Muscle of leg (tissue), 16 donors: ENCODE measurements at places on chromosomes 5 and 9. TPM values are rescaled to one million over a fixed set of nuclear protein-coding genes. Genes with fewer than 3 reads are reported as not detected.
A peak's percentile ranks its signal among the peaks of the same experiment; 100 is the strongest.

ACER2 gene
- 1.2 TPM for total RNA-seq

- H3K36me3 ChIP-seq = peaks cover 18% of the 10 kb centered on the region
- no peak overlapping the region for H3K27ac ChIP-seq
- no peak for DNase-seq
- H3K27me3 ChIP-seq = no peaks in the 10 kb centered on the region
- no peak overlapping the region for H3K4me3 ChIP-seq
- H3K4me1 ChIP-seq = no peaks in the 10 kb centered on the region
Observed at GRCh38 chr5:88805151-88805784, 77.7 kb downstream of the MEF2C start.

GRCh38 chr9:115073456-115073855 is 44.5 kb downstream of the TNC start:
- DNase-seq = no peak
- H3K36me3 ChIP-seq = peaks cover 21% of the 10 kb centered on the region
- H3K4me1 ChIP-seq = peaks cover 9% of the 10 kb centered on the region
- H3K27me3 ChIP-seq = no peaks in the 10 kb centered on the region
- H3K4me3 ChIP-seq = no peak overlapping the region

GRCh38 chr9:123058834-123059233 is 25.4 kb downstream of the GPR21 start:
- H3K27ac ChIP-seq = no peak overlapping the region
- H3K4me3 ChIP-seq = no peak overlapping the region
- H3K27me3 ChIP-seq = no peaks in the 10 kb centered on the region
- H3K36me3 ChIP-seq = peaks cover 4% of the 10 kb centered on the region

DNA sequence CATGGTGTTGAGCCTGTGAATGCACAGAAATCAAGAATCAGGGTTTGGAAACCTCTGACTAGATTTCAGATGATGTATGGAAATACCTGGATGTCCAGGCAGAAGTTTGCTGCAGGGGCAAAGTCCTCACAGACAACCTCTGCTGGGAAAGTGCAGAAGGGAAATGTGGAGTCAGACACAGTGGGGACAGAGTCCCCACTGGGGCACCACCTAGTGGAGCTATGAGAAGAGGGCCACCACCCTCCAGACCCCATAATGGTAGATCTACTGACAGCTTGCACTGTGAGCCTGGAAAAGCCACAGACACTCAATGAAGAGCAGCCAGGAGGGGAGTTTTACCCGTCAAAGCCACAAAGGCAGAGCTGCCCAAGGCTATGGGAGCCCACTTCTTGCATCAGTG is 181.9 kb upstream of the SEMA6A start:
- DNase-seq = no peak
- H3K27me3 ChIP-seq = no peaks in the 10 kb centered on the region
- no peak overlapping the region for H3K27ac ChIP-seq
- no peaks in the 10 kb centered on the region for H3K36me3 ChIP-seq

PCDH1 gene
- total RNA-seq = 20.3 TPM

DNA sequence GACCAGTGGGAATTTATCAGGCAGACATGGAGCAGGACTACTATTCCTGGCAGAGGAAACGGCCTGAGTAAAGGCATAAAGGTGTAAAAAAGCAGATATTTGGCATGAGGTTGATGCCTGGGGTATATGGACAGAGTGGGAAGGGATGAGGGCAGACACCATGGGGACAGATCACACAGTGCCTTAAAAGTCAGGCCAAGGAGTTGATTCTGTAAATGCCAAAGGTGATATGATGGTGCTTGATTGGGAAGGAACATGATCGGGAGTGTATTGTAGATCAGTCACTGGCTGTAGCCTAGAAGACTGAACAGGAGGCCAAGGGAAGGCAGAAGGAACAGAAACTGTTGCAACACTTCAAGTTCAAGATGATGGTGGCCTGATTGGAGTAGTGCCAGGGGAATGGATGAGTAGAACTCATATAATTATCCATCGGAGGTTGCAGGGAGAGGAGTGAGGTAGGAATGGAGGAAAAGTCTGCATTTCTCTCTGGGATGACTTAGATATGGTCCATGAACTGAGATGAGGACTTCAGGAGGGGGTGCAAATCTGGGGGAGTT is 594.3 kb upstream of the KLF4 start:
- DNase-seq = peak; percentile 36
- no peaks in the 10 kb centered on the region for H3K27me3 ChIP-seq
- H3K36me3 ChIP-seq = no peaks in the 10 kb centered on the region
- no peak overlapping the region for H3K27ac ChIP-seq
- H3K4me1 ChIP-seq = peaks cover 4% of the 10 kb centered on the region

DNA sequence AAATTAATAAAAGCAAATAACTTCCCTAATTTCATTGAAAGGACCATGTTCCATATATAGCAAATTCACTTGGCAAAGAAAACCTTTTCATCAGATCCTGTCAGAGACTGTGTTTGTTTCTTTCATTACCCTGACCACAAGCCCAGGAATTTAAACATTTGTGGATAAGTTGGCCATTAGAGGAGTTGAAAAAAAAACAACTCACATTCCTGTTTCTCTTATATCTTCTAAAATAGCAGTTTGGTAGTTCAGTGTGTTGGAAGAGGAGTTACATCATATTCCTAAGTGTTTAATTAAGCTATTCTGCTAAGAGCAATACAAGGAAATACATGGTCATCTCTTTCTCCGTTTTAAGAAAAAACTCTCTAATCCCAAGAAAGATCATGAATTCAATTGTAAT is 505.6 kb downstream of the TLE1 start:
- H3K27ac ChIP-seq = no peak overlapping the region
- DNase-seq = peak; percentile 71
- H3K36me3 ChIP-seq = no peaks in the 10 kb centered on the region
- H3K27me3 ChIP-seq = no peaks in the 10 kb centered on the region
- no peaks in the 10 kb centered on the region for H3K4me1 ChIP-seq

- H3K27ac ChIP-seq = no peak overlapping the region
- H3K4me1 ChIP-seq = no peaks in the 10 kb centered on the region
- DNase-seq = no peak
- no peaks in the 10 kb centered on the region for H3K27me3 ChIP-seq
- no peaks in the 10 kb centered on the region for H3K36me3 ChIP-seq
Observed at GRCh38 chr5:120982351-120982750, 518.3 kb downstream of the PRR16 start.

- H3K27me3 ChIP-seq = no peaks in the 10 kb centered on the region
- no peak overlapping the region for H3K4me3 ChIP-seq
- H3K36me3 ChIP-seq = peaks cover 8% of the 10 kb centered on the region
- DNase-seq = no peak
- H3K4me1 ChIP-seq = peaks cover 22% of the 10 kb centered on the region
Observed at GRCh38 chr5:78610636-78611035, 37.9 kb downstream of the LHFPL2 start.

DNA sequence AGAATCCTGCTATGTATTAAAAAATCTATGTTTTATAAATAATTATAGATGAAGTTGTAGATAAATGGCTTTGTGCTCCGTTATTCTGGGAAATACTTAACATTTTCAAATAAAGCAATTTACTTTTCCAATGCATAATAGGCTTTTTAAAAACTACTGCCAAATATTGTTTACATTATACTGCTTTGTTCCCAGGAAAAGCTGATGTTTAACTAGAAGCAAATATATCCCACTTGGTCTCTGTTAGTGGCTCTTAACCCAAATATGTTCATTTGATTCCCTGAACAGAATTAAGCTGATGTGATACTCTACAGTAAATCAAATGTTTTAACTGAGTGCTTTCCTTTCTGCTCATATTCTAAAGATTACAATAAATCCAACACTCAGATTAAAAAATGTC is 326.3 kb downstream of the SLCO4C1 start:
- no peak overlapping the region for H3K4me3 ChIP-seq
- peak; percentile 5 for DNase-seq

GRCh38 chr9:2725898-2726649 is 8.8 kb downstream of the KCNV2 start:
- no peak overlapping the region for H3K4me3 ChIP-seq
- peak overlapping the region; percentile 76 for H3K27ac ChIP-seq
- DNase-seq = peak; percentile 98
- no peaks in the 10 kb centered on the region for H3K27me3 ChIP-seq
- H3K36me3 ChIP-seq = no peaks in the 10 kb centered on the region

- H3K27ac ChIP-seq = no peak overlapping the region
- H3K27me3 ChIP-seq = no peaks in the 10 kb centered on the region
- no peak overlapping the region for H3K4me3 ChIP-seq
- H3K4me1 ChIP-seq = no peaks in the 10 kb centered on the region
- no peak for DNase-seq
- H3K36me3 ChIP-seq = no peaks in the 10 kb centered on the region
Observed at GRCh38 chr9:20269620-20270019, 352.7 kb downstream of the MLLT3 start.

DNA sequence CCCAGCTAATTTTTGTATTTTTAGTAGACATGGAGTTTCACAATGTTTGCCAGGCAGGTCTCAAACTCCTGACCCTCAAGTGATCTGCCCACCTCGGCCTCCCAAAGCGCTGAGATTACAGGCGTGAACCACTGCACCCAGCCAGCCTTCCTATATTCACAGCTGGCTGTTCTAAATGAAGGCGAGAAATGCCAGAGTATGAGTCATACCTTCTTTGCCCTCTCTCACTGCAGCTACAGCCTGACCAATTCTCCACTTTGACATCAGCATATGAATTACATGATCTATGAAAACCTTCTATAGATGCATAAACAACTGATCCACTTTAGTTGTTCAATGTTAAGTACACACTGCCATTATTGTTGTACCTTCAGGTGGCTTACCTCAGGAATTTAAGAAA is 14.5 kb downstream of the APTX start:
- no peaks in the 10 kb centered on the region for H3K27me3 ChIP-seq
- H3K27ac ChIP-seq = no peak overlapping the region
- H3K36me3 ChIP-seq = peaks cover 33% of the 10 kb centered on the region
- H3K4me1 ChIP-seq = no peaks in the 10 kb centered on the region
- DNase-seq = no peak
- no peak overlapping the region for H3K4me3 ChIP-seq

FKTN gene
- 18.1 TPM for total RNA-seq

FOXI1 gene
- not detected for total RNA-seq

FOXD4 gene
- total RNA-seq = 0.58 TPM

PDE8B gene
- total RNA-seq = 2.0 TPM

- peaks cover 17% of the 10 kb centered on the region for H3K4me1 ChIP-seq
- peak; percentile 94 for DNase-seq
- no peaks in the 10 kb centered on the region for H3K36me3 ChIP-seq
- peak overlapping the region; percentile 71 for H3K27ac ChIP-seq
- no peaks in the 10 kb centered on the region for H3K27me3 ChIP-seq
Observed at GRCh38 chr5:177116631-177117373, 16.8 kb upstream of the NSD1 start.

DNA sequence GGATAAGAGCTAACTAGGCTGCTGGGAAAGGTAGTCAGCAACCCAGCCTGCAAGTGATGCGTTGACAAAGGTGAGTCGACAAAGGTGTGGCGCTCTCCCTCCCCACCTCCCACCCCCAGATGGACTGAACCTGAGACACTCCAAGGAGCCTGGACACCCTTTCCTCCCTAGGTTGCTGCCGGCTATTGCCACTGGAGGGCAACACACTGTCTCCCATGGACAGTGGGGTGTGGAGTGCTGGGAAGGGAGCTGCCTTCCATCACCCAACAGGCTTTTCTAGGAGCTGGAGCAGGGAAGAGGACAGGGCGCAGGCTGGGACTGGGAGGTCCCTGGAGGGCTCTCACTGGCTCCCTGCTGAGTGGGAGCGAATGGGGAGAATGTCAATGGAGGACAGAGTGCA is 75.4 kb upstream of the ARAP3 start:
- peaks cover 60% of the 10 kb centered on the region for H3K27me3 ChIP-seq
- H3K27ac ChIP-seq = no peak overlapping the region
- peaks cover 10% of the 10 kb centered on the region for H3K4me1 ChIP-seq

COL23A1 gene
- 4.3 TPM for total RNA-seq

SNCAIP gene
- total RNA-seq = 10.3 TPM

- no peak overlapping the region for H3K4me3 ChIP-seq
- H3K27ac ChIP-seq = no peak overlapping the region
- no peaks in the 10 kb centered on the region for H3K36me3 ChIP-seq
- H3K27me3 ChIP-seq = no peaks in the 10 kb centered on the region
- peaks cover 8% of the 10 kb centered on the region for H3K4me1 ChIP-seq
- peak; percentile 85 for DNase-seq
Observed at GRCh38 chr5:169873642-169874041, 106.7 kb downstream of the INSYN2B start.

GRCh38 chr5:94376672-94377345 is 241.6 kb downstream of the KIAA0825 start:
- no peaks in the 10 kb centered on the region for H3K27me3 ChIP-seq
- no peak overlapping the region for H3K4me3 ChIP-seq
- no peak overlapping the region for H3K27ac ChIP-seq
- no peak for DNase-seq

GRCh38 chr9:133044661-133045060 is 13.9 kb downstream of the GTF3C5 start:
- DNase-seq = no peak
- peaks cover 69% of the 10 kb centered on the region for H3K36me3 ChIP-seq
- no peaks in the 10 kb centered on the region for H3K27me3 ChIP-seq
- peaks cover under 1% of the 10 kb centered on the region for H3K4me1 ChIP-seq
- H3K27ac ChIP-seq = no peak overlapping the region
- H3K4me3 ChIP-seq = no peak overlapping the region

DBH gene
- not detected for total RNA-seq

DNA sequence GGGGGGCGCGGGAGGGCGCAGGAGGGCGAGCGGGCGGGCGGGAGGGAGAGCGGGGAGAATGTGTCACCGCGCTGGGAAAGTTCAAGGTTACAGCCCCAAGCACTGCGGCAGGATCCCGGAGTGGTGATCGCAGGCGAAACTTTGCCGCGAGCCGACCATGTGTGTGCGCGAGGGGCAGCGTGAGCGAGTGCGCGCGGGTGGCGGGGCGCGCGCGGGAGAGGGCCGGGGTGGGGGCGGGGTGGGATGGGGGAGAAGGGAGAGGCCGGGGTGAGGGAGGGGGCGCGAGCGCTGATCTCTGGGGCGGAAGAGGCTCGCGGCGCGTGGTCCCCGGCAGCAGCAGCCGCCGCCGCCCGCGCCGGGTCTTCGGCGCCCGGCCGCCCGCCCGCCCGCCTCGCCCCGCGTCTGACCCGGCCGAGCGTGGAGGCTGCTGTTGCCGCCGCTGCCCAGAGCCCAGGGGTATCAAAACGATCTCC is at the start of gene NFIB:
Gene NFIB (minus strand): TSS at position 191 of the 473 bp plus-strand sequence. CDS start 630 bp downstream, outside the sequence.
- peak within 1 kb of the TSS; percentile 99 for H3K27ac ChIP-seq
- DNase-seq = peak; percentile 84
- H3K27me3 ChIP-seq = peaks cover 5% of the 10 kb centered on the region
- H3K36me3 ChIP-seq = no peaks in the 10 kb centered on the region
- peaks cover 16% of the 10 kb centered on the region for H3K4me1 ChIP-seq

TMEM215 gene
- 0.66 TPM for total RNA-seq

GRCh38 chr9:126515001-126515872 is 98.5 kb upstream of the LMX1B start:
- peak; percentile 61 for DNase-seq
- H3K36me3 ChIP-seq = no peaks in the 10 kb centered on the region
- peaks cover 37% of the 10 kb centered on the region for H3K4me1 ChIP-seq
- no peak overlapping the region for H3K4me3 ChIP-seq
- peaks cover 64% of the 10 kb centered on the region for H3K27me3 ChIP-seq
- no peak overlapping the region for H3K27ac ChIP-seq

ZFP2 gene
- 2.9 TPM for total RNA-seq

GAPT gene
- 0.44 TPM for total RNA-seq
